ENCODE measurements at places on chromosomes 3 and 15. TPM values are rescaled to one million over a fixed set of nuclear protein-coding genes. Genes with fewer than 3 reads are reported as not detected.

The A4GNT gene
- total RNA-seq: not detected

The PLSCR2 gene
- not detected for total RNA-seq

The THRB gene
- not detected for total RNA-seq

The ZNF717 gene
- total RNA-seq: 14.4 TPM

The GRAMD1C gene
- total RNA-seq: 0.87 TPM

The TRH gene
- not detected for total RNA-seq

The TIMP4 gene
- 0.11 TPM for total RNA-seq

The TOP2B gene
- 132 TPM for total RNA-seq

The TGM4 gene
- total RNA-seq: not detected

The CAND2 gene
- total RNA-seq: 2.1 TPM

The ZBED2 gene
- total RNA-seq: 313 TPM

The LIPC gene
- total RNA-seq: 0.50 TPM

The TMEM45A gene
- total RNA-seq: 3.1 TPM

The SHC4 gene
- total RNA-seq: 1.4 TPM

The ACTC1 gene
- not detected for total RNA-seq

The ACTRT3 gene
- 0.62 TPM for total RNA-seq

The TAGLN3 gene
- total RNA-seq: 3.2 TPM

The TP63 gene
- total RNA-seq: 0.33 TPM

The KLHL40 gene
- not detected for total RNA-seq

The GREM1 gene
- not detected for total RNA-seq

The CPN2 gene
- not detected for total RNA-seq

The BCL2A1 gene
- total RNA-seq: 82.2 TPM

The KBTBD8 gene
- total RNA-seq: 9.2 TPM

The FGF7 gene
- total RNA-seq: not detected

The TPRG1 gene
- 11.6 TPM for total RNA-seq

The LRRC31 gene
- not detected for total RNA-seq

The FAM107A gene
- not detected for total RNA-seq

The COL6A5 gene
- total RNA-seq: not detected

The GABRR3 gene
- not detected for total RNA-seq

The APPL1 gene
- 38.4 TPM for total RNA-seq

The TMEM42 gene
- total RNA-seq: 10.9 TPM

The AAGAB gene
- total RNA-seq: 43.9 TPM

Measured in activated CD4-positive, alpha-beta T cell treated with anti-CD3 and anti-CD28 coated beads for 36 hours (primary cell).